T1000 (cell line): ENCODE measurements at places on chromosomes 16 and 17.

GRCh38 chr17:41519501-41520224 is 973 bp upstream of the KRT15 start:
- no peak for DNase-seq

- DNase-seq = peak; percentile 55
These were observed 7.6 kb downstream of the MYO1C start for GRCh38 chr17:1484676-1485422.

DNA sequence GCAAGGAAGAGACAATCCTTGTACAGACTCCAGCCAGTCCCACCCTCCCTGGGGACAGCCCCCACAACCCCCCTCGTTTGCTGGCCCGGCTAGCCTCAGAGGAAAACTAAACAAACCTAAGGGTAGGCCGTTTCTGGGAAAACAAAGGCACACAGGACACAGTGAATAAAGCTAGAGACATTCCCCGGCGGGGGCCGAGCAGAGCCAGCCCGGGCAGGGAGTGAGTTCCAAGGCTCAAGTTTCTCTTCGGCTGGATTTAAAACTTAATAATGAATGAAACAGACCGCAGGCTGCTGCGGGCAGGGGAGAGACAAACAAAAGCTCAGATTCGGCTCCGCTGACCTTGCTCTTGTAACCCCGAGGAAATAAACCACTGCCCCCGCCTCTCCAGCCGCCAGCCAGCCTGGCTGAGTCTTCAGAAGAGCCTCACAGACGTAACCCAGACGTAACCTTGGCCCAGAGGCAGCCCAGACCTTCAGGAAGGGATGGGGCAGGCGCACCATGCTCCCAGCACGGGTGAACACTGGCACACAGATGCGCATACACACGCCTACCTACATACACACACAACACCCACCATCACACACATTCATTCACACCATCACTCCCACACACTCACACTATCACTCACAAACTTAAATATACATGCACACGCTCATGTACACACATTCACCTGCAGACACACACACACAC is 216.0 kb downstream of the ZNF423 start:
- DNase-seq = no peak

DNA sequence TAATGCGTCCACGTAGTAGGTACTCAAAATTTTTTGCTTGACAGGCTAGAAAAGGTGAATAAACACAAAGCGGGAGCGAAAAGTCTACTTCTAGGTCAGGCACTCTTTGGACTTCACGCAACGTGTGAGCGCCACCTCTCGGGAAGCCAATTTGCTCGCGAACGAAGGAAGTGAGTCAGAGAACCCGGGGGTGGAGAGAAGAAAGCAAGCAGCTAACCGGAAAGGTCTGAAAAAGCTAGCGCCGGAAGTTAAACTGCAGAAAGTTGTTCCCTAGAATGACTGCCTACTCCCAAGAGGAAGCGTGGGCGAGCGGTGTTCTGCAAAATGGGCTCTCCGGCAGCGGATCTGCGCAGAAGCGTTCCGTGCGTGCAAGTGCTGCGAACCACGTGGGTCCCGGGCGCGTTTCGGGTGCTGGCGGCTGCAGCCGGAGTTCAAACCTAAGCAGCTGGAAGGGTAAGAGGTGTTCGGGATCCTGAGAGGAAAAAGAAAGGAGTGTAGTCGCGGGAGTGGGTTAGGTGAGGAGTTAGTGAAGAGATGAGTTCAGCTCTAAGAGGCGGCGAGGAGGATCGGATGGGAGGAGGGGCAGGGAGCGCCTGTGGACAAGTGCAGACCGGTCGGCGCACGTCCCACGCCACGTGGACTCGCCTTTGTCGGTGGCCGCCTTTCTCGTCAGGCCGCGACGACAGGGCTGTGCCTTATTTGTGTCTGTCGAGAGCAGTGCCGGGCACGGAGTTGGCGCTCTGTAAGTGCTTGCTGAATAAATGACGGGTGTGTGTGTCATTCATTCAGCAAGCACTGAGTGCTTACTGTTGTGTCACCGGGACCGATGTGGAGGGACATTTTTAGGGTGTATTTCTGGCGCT is at the start of gene NME1:
NME1 (plus strand) TSS at position 350 of the 863 bp plus-strand sequence. CDS start 2,096 bp downstream, outside the sequence.
- peak; percentile 98 for DNase-seq

DNA sequence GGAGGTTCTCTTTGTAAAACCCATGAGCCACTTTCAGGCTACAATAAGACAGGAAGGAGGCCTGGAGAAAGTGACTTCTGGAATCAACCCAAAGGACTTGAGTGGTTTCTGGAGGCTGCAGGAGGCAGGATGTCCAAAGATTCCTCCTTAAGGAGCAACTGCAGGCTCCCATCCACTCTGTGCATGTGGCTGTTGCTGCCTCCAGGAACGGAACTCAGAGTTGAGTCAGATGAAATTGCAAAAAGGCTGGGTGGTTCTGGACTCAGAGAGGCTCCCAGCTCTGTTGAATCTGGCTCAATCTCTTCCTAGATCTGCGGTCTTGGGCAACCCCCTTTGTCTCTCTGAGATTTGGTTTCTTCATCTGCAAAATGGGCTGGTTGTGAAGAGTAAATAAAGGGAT is 197.1 kb downstream of the SHISA9 start:
- no peak for DNase-seq

GRCh38 chr17:74045608-74046280 is 157.7 kb upstream of the RPL38 start:
- DNase-seq = no peak

- DNase-seq = no peak
These were observed 8.7 kb downstream of the PPM1E start for GRCh38 chr17:58764373-58764772.

- DNase-seq = no peak
These were observed 46.9 kb upstream of the HNF1B start for GRCh38 chr17:37791447-37792399.

DNA sequence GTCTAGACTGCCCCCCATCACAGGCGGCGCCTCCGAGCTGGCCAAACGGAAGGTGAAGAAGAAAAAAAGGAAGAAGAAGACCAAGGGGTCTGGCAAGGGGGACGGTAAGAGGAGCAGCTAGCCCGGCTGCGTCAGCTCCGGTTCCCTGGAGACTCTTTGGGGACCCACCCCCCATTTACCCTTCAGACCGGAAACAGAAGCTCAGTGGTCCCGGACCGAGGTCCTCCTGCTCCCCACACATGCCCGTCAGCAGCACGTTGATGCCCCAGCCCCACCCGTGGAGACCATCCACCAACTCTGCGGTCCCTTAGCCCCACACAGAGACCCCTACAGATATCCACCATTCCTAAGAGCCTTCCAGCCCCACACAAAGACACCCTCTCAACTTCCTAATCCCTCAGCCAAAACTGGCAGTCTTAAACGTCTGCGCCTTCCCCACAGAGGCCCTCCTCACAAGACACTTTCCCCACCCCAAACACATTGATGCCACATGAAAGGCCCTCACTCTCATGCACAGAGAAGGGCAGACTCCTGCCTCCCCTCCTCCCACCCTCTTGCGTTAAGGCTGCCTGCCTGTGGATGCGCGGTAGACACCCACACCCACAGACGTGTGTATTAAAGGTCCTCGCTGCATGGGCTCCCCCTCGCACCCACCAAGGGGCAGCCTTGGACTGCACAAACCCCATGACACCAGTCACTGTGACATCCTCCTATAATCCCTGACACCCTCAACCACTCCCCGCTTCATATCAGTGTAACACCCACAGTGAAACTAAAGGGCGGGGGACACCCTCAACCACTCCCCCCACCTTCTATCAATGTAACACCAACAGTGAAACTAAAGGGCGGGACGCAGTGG is 58.2 kb upstream of the RPH3AL start:
- DNase-seq = no peak

- no peak for DNase-seq
These were observed at the start of gene HSD17B2 for GRCh38 chr16:82034981-82035612. Gene HSD17B2, plus strand, starts transcription at chr16:82035253. Its CDS starts 172 bp downstream, at chr16:82035425.

GRCh38 chr16:50490828-50491227 is 57.4 kb upstream of the NKD1 start:
- no peak for DNase-seq

DNA sequence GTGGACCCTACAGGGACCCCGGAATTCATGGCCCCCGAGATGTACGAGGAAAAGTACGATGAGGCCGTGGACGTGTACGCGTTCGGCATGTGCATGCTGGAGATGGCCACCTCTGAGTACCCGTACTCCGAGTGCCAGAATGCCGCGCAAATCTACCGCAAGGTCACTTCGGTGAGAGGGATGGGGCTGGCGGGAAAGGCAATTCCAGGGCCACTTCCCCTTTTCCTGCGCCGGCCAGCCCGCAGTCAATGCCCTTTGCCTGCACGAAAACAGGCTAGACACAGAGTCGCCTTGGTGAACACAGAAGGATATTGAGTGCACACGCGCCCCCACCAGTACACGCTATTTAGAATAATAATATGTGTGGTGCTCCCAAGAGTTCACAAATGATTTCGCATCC is 4.0 kb downstream of the WNK4 start:
- no peak for DNase-seq

DNA sequence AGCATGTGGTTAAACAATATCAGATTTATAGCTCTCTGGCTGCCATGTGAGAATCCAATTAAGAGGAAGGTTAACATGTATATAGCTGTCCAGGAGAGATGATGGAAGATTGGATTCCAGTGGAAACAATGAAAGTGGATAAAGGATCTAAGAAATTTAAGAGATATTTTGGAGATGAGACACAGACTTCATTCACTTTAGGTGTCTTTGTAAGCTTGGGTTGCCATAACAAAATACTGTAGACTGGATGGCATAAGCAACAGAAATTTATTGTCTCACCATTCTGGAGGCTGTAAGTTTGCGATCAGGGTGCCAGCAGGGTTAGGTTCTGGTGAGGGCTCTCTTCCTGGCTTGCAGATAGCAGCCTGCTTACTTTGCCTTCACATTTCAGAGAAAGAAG is 155.9 kb upstream of the MYOCD start:
- no peak for DNase-seq

DNA sequence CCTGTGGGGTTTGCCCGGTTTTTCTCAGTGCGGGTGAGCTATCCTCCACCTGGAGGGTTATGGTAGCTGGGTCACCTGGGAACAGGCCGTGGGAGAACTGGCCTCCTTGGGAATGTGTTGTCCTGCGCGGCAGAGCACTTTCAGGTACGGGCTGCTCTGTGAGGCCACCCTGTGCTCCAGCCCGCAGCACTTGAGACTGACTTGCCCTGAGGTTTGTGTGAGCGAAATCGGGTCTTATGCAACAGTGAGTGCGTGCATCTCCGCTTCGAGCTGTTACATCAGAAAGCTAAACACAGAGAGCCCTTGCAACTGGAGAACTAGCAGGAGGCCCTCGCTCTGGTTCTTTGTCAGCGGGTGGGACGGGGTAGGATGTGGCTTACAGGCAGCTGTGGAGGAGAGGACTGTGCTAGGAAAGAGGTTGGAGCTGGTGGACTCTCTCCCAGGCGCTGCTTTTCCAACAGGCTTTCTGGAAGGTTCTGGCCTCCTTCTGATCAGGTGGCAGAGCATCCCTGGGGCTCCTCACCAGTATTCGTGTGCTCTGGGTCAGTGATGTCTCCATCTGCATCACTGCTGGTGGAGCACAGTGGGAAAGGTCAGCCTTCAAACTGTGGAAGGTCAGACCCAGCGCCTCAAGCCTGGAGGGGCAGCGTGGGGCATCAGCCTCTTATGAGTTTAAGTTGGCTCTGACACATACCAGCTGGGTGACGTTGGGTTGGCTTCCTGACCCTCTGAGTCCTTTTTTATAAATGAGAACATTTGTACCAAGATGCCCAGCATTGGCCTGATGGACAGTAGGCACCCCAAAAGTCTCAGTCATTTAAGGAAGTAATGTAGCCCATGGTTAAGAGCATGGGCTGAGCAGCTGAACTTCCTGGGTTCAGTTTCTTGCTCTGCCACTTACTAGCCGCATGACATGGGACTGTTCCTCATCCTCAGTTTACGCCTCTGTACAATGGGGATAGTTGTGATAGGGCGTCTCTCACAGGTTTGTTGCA is 76.3 kb downstream of the KSR1 start:
- DNase-seq = no peak

DNA sequence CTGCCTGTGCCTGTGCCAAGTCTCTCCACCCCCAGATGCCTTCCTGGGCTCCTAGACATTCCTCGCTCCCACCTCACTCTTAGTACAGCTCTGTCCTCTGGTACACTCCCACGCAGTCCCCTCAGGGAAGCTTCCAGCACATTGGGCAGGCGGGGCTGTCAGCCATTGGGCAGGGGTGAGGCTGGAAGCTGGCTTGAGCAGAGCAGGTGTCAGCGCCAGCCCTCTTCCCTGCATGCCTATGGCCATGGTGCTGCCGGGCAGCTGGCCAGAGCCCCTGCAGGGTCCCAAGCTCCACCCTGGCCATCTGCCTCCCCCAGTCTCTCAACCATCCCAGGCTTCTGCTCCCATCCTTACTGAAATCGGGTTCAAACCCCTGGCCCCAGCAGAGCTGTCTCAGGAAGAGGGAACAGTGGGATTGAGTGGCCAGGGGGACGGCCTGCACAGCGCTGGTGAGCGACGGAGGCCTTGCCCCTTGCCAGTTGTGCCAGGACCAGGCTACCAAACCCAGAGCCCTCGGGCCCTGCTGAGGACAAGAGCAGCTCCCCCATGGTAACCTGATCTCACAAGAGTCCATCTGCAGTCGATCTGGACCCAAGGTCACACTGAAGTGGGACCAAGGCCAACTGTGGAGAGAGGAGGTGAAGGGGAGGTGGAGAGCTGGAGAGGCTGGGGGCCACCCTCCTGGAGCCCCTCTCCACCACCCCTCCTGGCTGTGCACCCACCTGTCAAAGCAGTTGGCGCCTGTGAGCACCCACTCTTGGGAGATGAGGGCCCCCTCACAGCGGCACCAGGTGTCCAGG is 2.4 kb upstream of the B9D1 start:
- no peak for DNase-seq

DNA sequence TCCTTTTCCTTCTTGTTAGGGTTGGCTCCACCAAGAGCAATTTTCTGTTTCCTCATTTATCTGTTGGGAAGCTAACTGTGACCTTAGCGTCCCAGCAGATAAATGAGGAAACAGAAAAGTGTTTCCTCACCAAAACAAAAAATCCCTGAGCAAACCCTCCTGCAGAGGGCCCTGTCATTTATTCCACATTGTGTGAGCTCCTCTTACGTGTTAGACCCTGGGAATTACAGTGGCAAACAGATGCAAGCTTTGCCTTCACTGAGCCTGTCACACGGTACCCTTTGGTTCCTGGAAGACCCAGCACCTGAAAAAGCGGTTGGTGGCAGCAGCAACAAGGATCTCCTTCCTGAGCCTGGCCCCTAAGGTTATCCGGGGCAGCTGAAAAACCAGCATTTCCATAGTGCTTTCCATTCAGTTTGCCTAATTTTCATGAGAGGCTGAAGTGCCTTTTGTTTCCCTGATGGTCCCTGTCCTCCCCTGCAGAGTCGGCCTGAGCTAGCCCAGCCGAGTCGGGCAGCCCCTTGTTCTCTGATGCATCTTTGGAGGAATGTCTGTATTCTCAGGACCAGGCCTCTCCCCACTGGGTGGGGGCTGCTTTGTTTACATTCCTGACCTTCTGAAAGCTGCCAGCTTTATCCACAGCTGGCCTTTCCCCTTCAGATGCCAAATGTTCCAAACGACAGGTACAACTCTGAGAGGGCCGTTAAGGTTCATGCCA is 34.7 kb downstream of the YPEL2 start:
- DNase-seq = no peak

DNA sequence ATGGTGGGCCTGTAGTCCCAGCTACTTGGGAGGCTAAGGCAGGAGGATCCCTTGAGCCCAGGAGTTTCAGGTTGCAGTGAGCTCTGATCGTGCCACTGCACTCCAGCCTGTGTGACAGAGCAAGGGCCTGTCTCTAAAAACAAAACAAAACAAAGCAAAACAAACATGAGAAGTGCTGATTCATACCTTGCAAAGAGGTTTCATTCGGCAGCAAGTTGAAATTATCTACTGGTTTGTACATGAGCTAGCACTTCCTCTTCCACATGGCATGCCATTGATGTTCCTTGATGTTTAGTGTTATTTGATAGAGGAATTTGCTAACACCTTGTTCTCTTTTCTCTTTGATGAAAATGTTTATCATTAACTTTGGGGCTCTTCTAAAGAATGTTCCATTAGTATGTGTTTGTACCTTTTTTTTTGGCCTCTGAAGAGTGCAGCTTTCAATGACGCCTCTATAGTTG is 50.6 kb downstream of the SPECC1 start:
- no peak for DNase-seq
